ENCODE measurements at places on chromosomes 16 and 17. TPM values are rescaled to one million over a fixed set of nuclear protein-coding genes. Genes with fewer than 3 reads are reported as not detected.

GRCh38 chr17:41977991-41978390 lies 11.4 kb downstream of the CNP start:
- DNase-seq = no peak

DNA sequence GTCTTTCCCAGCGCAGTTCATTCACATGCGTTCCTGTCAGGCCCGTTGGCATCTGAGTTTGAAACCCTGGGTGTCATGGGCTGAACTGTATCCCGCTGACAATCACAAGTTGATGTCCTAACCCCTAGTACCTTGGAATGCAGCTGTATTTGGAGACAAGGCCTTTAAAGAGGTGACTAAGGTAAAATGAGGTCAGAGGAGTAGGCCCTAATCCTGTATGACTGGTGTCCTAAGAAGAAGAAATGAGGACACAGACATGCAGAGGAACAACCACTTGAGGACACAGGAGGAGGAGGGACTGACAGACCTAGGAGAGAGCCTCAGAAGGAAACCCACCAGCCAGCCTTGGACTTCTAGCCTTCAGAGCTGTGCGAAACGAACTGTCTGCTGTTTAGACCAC lies 33.1 kb downstream of the TRPV2 start:
- no peak for DNase-seq

DNA sequence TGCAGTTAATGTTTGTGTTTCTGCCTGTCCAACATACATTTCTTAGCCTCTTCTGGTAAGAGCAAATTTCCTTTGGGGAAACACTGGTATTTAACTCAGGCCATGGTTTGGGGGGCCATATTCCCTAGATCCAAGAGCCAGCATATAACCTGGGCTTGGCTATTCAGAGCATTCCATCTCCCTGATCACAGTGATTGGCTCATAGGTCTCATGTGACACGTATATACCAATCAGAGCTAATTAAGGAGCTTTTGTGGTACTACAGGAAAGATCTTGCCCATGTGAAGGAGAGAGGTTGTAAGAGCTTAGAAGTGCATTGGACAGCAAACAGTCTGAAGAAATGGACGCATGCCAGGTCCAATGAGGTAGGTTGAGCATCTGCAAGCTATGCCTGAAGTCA lies 33.4 kb upstream of the GPR139 start:
- no peak for DNase-seq

DNA sequence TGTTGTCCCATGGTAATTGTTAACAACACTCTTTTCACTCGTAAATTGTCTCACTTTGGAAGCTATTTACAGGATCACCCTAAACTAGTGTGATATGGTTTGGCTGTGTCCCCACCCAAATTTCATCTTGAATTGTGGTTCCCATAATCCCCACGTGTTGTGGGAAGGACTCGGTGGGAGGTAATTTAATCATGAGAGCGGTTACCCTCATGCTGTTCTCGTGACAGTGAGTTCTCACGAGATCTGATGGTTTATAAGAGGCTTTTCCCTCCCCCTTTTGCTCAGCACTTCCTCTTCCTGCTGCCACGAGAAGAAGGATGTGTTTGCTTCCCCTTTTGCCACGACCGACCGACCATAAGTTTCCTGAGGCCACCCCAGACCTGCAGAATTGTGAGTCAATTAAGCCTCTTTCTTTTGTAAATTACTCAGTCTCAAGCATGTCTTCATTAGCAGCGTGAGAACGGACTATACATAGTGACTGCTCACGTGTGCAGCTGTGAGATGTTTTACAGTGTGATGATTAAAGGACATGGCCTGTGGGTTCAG lies 34.4 kb downstream of the DNAH3 start:
- no peak for DNase-seq

DNA sequence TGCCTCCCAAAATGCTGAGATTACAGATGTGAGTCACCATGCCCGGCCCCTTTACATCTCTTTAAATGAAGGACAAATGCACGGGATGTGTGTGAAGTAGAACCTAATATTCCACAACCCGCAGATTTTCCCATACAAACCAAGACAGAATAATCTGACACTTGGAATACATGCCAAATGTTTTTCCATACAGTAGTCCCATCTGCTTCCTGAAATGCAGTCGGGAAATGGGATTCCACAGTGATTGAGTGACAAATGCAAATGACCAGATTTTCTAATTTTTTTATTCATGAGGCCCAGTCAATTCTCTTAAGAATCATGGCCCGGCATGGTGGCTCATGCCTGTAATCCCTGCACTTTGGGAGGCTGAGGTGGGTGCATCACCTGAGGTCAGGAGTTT lies 6.8 kb upstream of the ZNF200 start:
- DNase-seq = no peak

GRCh38 chr16:64428463-64429113 lies 693.3 kb downstream of the CDH11 start:
- peak; percentile 61 for DNase-seq

GRCh38 chr16:85570213-85570734 lies 42.8 kb upstream of the GSE1 start:
- DNase-seq = no peak

DNA sequence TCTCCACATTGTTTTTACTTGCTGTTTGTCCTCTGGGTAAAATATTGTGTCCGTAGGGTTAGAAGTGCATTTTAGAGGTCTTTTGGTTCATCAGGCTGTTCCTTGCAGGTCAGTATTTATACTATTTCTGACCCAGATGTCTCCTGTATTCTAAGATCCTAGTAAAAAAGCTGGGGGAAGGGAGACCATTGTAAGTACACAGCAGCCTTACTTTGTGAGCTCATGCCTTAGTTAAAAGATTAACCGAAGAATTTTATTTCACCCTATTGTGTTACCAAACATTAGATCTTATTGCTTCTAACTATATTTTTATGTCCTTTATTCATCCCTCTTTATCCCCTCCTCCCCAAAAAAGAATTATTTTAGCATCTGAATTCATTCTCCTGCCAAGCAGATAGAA lies 444.1 kb upstream of the RBFOX1 start:
- DNase-seq = no peak

KCNJ2 gene
- 0.64 TPM for total RNA-seq

Data from fibroblast of villous mesenchyme (primary cell).